Mesenchymal stem cell (in vitro differentiated cells and primary cell): ENCODE measurements at places on chromosomes 3 and 15.
A peak's percentile ranks its signal among the peaks of the same experiment; 100 is the strongest.

- peaks cover 14% of the 10 kb centered on the region for H3K4me1 ChIP-seq
- H3K36me3 ChIP-seq = no peaks in the 10 kb centered on the region
- H3K4me3 ChIP-seq = peak within 1 kb of the TSS; percentile 87
- DNase-seq = peak; percentile 1
- no peak within 1 kb of the TSS for H3K27ac ChIP-seq
These were observed 41.6 kb upstream of the ROPN1 start for GRCh38 chr3:124033360-124034015.

- no peak for DNase-seq
- H3K36me3 ChIP-seq = no peaks in the 10 kb centered on the region
- H3K27me3 ChIP-seq = peaks cover 41% of the 10 kb centered on the region
- no peaks in the 10 kb centered on the region for H3K4me1 ChIP-seq
- no peak overlapping the region for H3K27ac ChIP-seq
- peak overlapping the region; percentile 70 for H3K4me3 ChIP-seq
These were observed 41.0 kb downstream of the CRYGS start for GRCh38 chr3:186502966-186503712.

- DNase-seq = no peak
- H3K4me3 ChIP-seq = no peak overlapping the region
- H3K4me1 ChIP-seq = peaks cover 4% of the 10 kb centered on the region
- H3K27me3 ChIP-seq = no peaks in the 10 kb centered on the region
These were observed 1.2 kb downstream of the HAUS2 start for GRCh38 chr15:42549741-42550392.

- peaks cover 5% of the 10 kb centered on the region for H3K4me1 ChIP-seq
- H3K27ac ChIP-seq = no peak overlapping the region
- H3K27me3 ChIP-seq = no peaks in the 10 kb centered on the region
- no peak overlapping the region for H3K4me3 ChIP-seq
- no peaks in the 10 kb centered on the region for H3K36me3 ChIP-seq
- DNase-seq = no peak
These were observed 102.2 kb upstream of the LPP start for GRCh38 chr3:188051801-188052168.

DNA sequence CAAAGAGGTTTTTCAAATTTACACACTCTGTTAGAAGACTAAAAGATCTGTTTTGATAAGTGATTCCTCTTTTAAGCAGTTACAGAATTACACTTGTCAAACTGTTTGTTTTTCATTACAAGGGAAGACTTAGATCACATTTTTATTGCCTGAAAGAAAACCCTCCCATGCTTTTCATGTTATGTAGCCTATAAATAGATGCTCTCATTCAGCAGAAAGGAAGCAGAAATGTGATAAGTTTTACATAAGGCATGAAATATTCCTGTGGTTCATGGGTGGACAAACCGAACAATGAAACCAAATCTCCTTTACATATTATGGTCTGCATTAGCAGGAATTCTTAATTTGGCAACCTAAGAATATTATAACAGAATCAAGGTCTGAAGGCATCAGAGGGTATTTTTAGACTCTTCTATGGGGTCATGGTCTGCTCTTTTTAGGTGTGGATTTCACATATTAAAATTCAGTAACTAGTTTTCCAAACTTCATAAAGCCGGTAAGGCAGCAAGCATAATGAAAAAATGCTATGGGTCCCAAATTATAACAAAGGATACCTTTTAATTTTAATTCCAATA is 37.3 kb upstream of the FXR1 start:
- no peaks in the 10 kb centered on the region for H3K4me1 ChIP-seq
- H3K27me3 ChIP-seq = no peaks in the 10 kb centered on the region
- H3K36me3 ChIP-seq = no peaks in the 10 kb centered on the region
- no peak overlapping the region for H3K27ac ChIP-seq

DNA sequence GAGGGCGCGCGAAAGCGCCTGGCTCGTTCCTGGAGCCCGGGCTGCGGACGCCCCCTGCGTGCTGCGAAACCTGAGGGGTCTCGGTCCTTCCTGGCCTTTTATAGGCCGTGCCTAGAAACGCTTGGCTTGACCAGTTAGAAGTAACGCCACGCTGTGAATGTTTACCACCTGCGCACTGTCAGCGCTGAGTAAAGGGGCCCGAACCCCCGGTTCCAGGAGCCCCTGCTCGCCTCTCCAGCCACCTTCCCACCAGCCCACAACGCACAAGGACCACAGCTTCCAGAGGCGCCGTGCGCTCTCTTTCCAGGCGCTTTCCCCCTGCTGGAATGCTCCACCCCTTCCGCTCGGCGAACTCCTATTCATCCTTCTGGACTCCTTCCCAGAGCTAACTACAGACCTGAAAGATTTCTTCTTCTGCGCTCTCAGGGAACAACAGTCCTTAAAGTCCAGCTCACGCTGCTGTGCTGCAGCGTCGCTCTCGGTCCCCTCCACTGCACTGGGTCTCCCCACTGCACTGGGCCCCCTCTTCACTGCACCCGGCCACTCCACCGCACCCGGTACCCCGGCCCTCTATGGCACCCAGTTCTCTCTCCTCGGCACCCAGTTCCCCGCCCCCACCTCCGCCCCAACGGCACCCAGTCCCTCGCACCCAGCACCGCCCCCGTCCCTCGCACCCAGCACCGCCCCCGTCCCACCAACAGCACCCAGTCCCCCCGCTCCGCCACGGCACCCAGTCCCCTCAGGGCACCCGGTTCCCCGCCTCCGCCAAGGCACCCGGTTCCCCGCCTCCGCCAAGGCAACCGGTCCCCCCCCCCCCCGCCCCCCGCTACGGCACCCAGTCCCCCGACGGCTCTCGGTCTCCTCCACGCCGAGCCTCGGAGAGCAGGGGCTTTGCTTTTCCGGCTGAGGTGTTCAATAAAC is 69.8 kb downstream of the SQOR start:
- H3K4me1 ChIP-seq = peaks cover 9% of the 10 kb centered on the region
- peak overlapping the region; percentile 65 for H3K4me3 ChIP-seq
- no peaks in the 10 kb centered on the region for H3K27me3 ChIP-seq
- H3K27ac ChIP-seq = peak overlapping the region; percentile 74
- DNase-seq = peak; percentile 83
- H3K36me3 ChIP-seq = no peaks in the 10 kb centered on the region

DNA sequence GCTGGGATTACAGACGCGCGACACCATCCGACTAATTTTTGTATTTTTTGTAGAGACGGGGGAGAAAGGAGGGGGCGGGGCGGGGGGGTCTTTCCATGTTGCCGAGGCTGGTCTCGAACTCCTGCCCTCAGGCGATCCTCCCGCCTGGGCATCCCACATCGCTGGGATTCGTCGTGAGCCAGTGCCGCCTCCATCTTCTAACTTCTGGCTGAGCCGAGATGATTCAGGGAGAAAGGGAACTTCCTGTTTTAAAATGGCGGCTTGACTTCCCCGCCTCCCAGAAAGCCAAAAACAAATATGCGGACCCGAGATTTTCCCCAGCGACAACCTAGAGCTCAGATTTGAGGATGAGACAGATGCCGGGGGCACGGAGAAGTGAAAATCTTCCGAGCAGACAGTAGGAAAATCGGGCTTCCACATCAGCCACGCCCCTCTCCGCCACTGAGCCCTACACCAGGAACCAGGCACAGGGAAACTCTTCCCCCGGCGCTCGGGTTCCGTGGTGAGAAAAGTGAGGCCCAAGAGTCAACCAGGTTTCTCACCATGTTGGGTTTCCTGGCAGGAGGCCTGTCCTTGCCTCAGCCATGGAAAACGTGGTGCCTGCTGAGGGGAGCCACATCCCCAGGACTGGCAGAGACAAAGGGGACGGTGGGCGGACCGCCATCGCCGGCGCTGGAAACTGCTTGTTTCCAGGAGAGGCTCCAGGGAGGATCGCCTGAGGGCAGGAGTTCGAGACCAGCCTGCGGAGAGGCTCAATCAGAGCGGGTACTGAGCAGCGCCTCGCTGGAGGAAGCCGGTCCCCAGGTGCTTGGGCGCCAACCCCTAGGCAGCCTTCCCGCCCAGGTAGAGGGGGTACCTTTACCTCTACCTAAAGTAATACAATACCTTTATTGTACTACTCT is 18.7 kb downstream of the CHST14 start:
- no peaks in the 10 kb centered on the region for H3K4me1 ChIP-seq
- no peak overlapping the region for H3K27ac ChIP-seq
- no peak for DNase-seq
- H3K4me3 ChIP-seq = no peak overlapping the region

GRCh38 chr15:88321271-88321670 is 64.7 kb upstream of the NTRK3 start:
- no peaks in the 10 kb centered on the region for H3K4me1 ChIP-seq
- H3K27ac ChIP-seq = no peak overlapping the region
- H3K4me3 ChIP-seq = no peak overlapping the region
- DNase-seq = no peak
- H3K27me3 ChIP-seq = no peaks in the 10 kb centered on the region
- H3K36me3 ChIP-seq = no peaks in the 10 kb centered on the region

DNA sequence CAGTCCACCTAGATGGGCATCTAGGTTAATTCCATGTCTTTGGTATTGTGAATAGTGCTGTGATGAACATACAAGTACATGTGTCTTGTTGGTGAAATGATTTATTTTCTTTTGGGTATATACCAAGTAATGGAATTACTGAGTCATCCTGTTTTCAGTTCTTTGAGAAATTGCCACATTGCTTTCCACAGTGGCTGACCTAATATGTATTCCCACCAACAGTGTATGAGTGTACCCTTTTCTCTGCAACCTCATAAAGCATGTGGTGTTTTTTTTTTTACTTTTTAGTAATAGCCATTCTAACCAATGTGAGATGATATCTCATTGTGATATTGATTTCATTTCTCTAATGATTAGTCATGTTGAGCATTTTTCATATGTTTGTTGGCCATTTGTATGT is 86.0 kb upstream of the NDN start:
- H3K4me3 ChIP-seq = no peak overlapping the region
- H3K27ac ChIP-seq = no peak overlapping the region
- no peaks in the 10 kb centered on the region for H3K36me3 ChIP-seq
- H3K4me1 ChIP-seq = no peaks in the 10 kb centered on the region

- peak overlapping the region; percentile 51 for H3K27ac ChIP-seq
- H3K27me3 ChIP-seq = no peaks in the 10 kb centered on the region
- H3K36me3 ChIP-seq = peaks cover 6% of the 10 kb centered on the region
- no peak overlapping the region for H3K4me3 ChIP-seq
These were observed 6.8 kb downstream of the MFSD1 start for GRCh38 chr3:158808697-158809096.

- peak; percentile 93 for DNase-seq
- H3K4me3 ChIP-seq = no peak overlapping the region
- H3K27ac ChIP-seq = peak overlapping the region; percentile 98
- H3K36me3 ChIP-seq = no peaks in the 10 kb centered on the region
- H3K27me3 ChIP-seq = no peaks in the 10 kb centered on the region
These were observed 93.7 kb downstream of the RAD18 start for GRCh38 chr3:8869613-8870012.

- peaks cover 5% of the 10 kb centered on the region for H3K27me3 ChIP-seq
- no peak overlapping the region for H3K4me3 ChIP-seq
- H3K4me1 ChIP-seq = peaks cover 2% of the 10 kb centered on the region
These were observed 13.5 kb downstream of the TIGIT start for GRCh38 chr3:114307222-114307830.

DNA sequence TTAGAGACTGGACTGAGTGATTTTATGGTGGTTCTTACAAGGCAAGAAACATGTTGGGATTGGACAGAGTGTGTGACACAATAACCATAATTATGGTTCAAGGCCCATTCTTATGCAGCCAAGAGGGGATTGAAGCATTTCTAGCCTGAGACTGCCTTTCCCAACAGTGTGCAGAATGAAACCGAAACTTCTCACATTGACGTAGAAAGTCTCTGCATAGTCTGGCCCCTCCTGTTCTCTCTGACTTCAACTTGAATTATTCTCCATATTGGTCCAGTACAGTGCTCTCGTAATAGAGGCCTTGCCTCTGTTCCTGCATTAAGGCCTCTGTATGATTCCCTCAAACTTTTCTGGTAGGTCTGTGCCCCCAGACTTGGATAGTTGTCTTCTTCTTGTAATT is 138.3 kb downstream of the DIPK2A start:
- H3K27ac ChIP-seq = no peak overlapping the region
- H3K36me3 ChIP-seq = no peaks in the 10 kb centered on the region
- H3K27me3 ChIP-seq = no peaks in the 10 kb centered on the region
- peaks cover 1% of the 10 kb centered on the region for H3K4me1 ChIP-seq

DNA sequence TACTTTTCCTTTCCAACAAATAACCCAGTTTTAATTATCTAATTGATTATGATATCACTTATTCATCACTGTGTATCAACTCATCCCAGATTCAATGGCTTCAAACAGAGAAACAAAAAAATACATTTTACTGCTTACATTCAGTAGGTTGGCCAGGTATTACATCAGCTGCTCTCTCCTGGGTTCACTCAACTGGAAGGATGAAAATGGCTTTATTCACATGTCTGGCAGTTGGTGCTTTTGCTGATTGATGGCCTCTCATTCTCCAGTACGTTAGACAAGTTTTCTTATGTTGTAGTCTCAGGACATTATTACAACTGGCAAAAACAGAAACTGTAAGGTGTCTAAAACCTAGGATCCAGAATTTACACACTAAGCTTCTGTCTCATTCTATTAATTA is 811.0 kb upstream of the ALCAM start:
- H3K36me3 ChIP-seq = no peaks in the 10 kb centered on the region
- no peaks in the 10 kb centered on the region for H3K27me3 ChIP-seq
- no peak overlapping the region for H3K27ac ChIP-seq
- H3K4me1 ChIP-seq = no peaks in the 10 kb centered on the region
- no peak overlapping the region for H3K4me3 ChIP-seq
- DNase-seq = no peak

- no peaks in the 10 kb centered on the region for H3K27me3 ChIP-seq
- peaks cover 3% of the 10 kb centered on the region for H3K4me1 ChIP-seq
- peak overlapping the region; percentile 82 for H3K27ac ChIP-seq
- H3K36me3 ChIP-seq = no peaks in the 10 kb centered on the region
- DNase-seq = no peak
- H3K4me3 ChIP-seq = no peak overlapping the region
These were observed 78.8 kb upstream of the NMNAT3 start for GRCh38 chr3:139756529-139757103.

DNA sequence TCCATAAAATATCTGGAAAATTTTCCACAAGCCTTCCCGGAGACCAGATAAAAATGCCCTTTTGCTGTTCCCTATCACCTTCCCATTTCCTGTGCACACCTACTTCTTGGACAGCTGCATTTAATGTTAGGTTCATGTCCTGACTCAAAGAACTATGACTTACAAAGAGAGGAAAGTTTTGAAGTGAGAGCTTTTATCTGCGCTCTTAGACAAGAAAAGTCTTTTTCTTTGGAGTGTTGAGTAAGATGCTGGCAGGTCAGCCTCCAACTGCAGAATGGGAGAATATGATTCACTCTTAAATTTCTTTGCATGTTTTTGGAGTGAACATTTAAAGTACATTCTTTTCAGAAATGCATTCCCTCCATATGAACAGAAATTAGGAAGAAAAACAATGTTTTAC is 147.3 kb upstream of the DPH6 start:
- DNase-seq = no peak
- H3K27me3 ChIP-seq = no peaks in the 10 kb centered on the region
- H3K27ac ChIP-seq = no peak overlapping the region

DNA sequence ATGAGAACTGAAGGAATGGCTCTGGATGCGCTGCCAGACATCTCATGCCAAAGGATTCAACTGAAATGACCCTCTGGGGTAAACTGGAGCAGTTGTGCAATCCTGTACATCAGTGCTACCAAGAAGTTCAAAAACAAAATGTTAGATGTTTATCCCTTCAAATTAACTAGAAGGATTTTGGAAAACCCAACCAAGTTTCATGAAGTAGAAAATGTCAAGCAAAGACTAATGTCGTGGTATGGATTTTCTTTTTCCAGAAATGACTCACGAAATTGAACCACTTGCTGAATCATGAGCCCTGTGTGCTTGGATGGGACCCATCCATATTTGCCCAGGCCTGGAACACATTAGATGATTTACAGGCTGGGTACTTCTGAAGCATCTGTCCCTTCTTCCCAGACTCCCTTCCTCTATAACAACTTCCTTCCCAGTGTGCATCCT is 101.6 kb downstream of the LRTM1 start:
- no peak overlapping the region for H3K4me3 ChIP-seq
- DNase-seq = peak; percentile 18
- H3K27me3 ChIP-seq = no peaks in the 10 kb centered on the region
- H3K4me1 ChIP-seq = no peaks in the 10 kb centered on the region
- no peaks in the 10 kb centered on the region for H3K36me3 ChIP-seq
- no peak overlapping the region for H3K27ac ChIP-seq
